ENCODE measurements at places on chromosomes 5 and 9.

GRCh38 chr5:14749579-14750101 is 85.1 kb downstream of the OTULIN start:
- DNase-seq = no peak

- no peak for DNase-seq
These were observed 75.6 kb downstream of the DMRTA1 start for GRCh38 chr9:22522206-22522740.

DNA sequence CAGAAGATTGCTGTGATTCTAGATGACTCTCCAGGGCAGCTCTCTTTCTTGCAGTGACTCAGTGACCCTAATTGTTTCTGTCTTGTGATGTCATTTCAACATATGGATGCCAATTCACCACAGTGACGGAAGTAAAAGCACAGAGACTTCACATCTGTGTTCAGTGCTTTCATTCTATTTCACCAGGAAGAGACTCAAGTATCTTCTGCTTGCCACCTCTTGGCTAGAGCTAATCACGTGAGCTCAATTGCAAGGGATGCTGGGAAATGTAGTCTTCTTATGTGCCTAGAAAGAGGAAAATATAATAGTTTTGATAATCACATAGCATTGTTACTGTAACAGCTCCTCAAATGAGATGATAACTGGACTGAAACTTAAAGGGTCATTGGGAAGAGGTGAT is 453.3 kb upstream of the KLF4 start:
- DNase-seq = no peak

- no peak for DNase-seq
These were observed 968 bp upstream of the KDM3B start for GRCh38 chr5:138351517-138351916.

DNA sequence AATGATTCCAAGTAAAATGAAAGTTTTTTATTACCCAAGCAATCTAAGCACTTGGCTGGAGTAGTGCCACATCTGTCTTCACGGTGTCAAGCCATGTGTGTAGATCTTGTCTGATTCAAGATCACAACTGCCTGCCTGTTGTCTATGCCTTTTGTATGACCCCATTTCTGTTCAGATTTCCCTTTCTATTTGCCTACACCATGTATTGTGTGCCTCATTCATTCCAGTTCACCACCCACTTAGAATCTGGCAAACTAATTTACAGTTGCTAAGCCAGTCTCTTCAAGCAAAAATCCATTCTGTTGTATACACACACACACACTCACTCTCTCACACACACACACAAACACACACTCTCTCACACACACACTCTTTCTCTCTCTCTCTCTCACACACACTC is 33.7 kb downstream of the GLDC start:
- DNase-seq = no peak

DNA sequence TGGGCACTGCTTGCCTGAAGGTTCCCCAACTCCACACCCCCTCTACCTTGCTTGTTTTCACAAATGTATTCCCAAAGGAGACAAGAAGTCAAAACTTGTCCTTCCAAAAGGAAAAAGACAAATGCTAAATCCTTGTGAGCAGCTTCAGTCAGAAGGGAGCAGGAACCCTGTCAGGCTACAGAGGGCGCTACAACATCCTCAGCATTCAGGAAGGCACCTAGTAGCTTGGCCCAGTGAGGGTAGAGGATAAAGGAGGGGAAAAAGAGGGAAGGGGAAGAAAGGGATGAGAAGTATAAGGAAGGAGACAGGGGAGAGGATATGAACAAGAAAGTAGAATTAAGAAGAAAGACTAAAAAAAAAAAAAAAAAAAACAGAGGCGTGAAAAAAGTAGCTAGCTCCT is 97.5 kb downstream of the MLLT3 start:
- no peak for DNase-seq

DNA sequence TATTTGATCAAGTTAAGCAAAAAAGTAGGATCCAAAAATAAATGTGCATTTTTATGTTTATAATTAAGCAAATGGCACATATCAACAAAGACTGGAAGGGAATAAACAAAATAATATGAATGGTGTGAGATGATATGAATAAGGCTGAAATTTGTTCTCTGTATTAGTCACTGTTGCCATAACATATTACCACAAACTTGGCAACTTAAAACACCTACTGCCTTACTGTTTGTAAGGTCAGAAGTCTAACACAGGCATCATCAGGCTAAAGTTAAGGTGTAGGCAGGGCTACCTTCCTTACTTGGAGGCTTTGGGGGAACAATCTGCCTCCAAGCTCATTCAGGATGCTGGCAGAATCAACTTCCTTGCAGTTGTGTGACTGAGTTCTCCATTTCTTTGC is 19.3 kb downstream of the PGGT1B start:
- DNase-seq = no peak

DNA sequence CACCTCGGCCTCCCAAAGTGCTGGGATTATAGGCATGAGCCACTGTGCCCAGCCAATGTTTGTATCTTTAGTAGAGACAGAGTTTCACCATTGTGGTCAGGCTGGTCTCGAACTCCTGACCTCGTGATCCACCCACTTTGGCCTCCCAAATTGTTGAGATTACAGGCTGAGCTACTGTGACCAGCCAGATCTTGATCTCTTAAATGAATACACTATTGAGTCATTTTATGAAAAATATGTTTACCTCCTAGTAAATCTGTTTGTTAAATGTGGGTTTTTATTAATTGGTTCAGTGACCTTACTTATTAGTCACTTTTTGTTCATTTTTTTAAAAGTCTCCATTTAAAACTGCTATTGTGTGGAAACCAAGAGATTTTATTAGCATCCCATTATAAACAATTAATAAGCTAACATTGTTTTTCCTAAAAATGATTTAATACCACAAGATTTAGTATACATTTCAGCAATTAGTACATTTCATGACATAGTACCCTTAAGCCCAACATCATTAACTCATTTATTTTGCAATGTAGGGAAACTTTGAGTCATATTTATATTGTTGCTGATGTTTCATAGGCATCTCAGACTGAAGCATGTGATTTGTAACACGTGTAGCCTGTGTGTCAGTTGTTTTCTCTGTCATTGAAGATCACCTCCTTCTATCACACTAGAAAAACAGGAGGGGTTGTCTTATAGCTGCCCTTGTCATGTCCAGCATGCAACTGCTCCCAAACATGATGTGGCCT is 261.2 kb downstream of the TAF11L14 start:
- DNase-seq = no peak

GRCh38 chr5:159094745-159095144 is 5.0 kb downstream of the EBF1 start:
- DNase-seq = no peak

DNA sequence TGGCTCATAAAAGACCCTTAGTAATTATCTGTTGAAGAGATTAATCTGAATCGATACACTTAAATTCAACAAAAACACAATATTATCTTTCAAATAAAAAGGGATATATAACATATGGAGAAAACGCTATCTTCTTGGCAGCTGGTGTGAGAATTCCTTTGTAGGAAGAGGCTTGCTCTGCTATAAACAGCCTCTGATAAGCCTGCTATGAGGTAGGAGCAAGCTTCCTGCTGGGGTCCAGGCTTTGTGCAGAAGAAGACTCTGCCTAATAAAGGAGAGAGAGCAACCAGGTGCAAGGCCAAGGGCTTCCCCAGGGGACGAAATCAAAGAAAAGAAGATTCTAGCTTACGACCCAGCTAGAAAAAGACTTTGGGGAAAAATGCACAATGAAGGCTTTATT is 43.3 kb upstream of the SSBP2 start:
- no peak for DNase-seq

GRCh38 chr9:106626936-106627335 is 236.0 kb upstream of the ZNF462 start:
- DNase-seq = no peak

- no peak for DNase-seq
These were observed 42.3 kb downstream of the SH3RF2 start for GRCh38 chr5:145978708-145979107.

DNA sequence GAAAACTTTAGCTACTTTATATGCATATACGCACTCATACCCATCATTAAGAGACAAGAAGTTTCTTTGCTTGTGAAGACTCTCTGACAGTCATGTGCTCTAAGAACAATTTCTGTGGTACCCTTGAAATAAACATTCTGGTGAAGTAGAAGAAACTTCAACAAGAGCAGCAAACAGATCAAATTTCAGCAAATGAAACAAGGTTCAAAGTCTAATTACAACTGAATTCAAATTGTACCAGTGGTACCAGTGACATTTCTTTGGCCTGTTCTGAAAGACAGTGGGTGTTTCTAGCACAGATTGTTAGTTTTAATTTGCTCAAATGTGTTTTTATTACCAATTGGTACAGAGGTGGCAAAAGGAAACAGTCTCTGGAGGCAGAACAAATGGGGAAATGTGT is 391.0 kb downstream of the CHSY3 start:
- DNase-seq = no peak

- no peak for DNase-seq
These were observed 121.1 kb downstream of the LHX2 start for GRCh38 chr9:124132671-124133147.

DNA sequence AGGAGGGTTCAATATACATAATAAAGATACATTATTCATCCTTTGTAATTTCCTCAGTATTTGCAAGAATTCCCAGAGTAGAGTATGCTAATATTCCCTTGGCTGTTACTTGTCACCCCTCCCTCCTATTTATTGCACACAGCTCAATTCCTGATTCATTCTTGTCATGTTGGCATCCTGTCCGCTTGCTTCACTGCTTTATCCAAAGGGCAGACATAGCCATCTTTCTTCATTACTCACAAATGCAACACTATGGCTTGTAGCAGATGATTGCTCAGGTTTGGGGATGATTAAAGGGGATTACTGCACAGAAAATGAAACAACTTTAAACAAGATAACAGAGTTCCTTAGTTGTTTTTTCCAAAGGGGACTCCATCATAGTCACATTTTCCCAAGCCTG is 1.2 kb upstream of the IL33 start:
- no peak for DNase-seq

DNA sequence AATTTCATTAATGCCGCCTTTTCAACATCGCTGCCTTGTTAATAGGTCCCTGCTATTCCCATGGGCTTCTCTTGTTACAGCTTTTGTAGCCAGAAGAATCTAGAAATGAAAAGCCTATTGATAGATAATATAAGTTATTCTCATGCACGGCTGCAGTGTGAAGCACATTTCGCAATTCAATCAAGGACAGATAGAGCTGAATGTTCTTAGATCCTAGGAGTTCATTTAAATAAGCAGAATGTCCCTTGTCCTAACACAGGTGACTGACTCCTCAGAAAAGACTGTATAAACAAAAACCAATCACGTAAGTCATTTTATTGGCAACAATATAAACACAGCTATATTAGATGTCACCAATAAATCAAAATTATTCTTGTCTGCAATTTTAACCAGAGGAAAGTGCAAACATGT is 9.4 kb downstream of the GLIS3 start:
- DNase-seq = no peak

- no peak for DNase-seq
These were observed 137.9 kb upstream of the TRIM32 start for GRCh38 chr9:116549061-116549664.

- no peak for DNase-seq
These were observed 35.7 kb downstream of the PCDHAC2 start for GRCh38 chr5:141001844-141002604.

DNA sequence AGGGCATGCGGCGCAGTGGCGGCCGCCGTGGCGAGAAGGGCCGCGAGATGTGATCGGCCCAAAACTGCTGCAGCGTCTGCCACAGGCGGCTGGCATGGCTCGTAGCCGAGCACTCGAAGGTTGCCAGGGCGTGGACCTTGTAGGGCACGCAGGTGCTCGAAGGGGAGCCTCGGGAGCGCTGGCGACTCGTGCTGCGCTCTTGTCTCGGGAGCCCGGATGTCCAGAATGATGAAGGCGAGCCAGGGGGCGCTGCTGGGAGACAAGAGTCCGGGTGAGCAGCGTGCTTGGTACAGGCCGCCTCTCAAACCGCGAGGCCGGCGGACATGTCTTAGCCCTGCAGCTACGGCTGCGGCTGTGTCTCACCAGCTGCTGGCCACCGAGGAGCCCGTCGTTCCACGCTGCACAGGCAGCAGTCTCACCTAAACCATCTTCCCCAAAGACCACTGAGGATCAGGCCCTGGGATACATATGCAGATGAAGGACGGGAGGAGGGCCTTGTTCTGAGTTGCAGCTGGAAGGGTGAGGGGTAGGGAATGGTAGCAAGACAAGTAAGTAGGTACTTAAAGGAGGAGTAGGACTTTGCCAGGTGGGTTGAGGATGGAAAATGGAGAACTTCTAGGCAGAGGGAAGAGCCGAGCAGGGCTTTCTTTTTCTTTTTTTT is 1.7 kb downstream of the CBY3 start:
- peak; percentile 60 for DNase-seq

DNA sequence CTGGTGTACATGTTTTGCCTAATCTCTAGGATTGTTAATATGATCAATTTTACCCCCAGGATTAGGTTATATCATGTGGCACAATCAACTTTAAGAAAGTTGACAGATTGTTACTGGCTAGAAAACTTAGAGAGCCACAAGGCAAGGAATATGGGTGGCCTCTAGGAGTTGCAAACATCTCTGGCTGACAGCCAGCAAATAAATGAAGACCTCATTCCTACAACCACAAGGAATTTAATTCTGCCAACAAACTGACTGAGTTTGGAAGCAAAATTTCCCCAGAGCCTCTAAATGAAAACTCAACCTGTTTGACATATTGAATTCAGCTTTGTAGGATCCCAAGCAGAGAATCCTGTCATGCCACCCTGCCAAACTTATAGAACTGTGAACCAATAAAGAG is 196.4 kb upstream of the PTGER4 start:
- DNase-seq = no peak

- no peak for DNase-seq
These were observed 26.4 kb upstream of the RXRA start for GRCh38 chr9:134299883-134300282.

DNA sequence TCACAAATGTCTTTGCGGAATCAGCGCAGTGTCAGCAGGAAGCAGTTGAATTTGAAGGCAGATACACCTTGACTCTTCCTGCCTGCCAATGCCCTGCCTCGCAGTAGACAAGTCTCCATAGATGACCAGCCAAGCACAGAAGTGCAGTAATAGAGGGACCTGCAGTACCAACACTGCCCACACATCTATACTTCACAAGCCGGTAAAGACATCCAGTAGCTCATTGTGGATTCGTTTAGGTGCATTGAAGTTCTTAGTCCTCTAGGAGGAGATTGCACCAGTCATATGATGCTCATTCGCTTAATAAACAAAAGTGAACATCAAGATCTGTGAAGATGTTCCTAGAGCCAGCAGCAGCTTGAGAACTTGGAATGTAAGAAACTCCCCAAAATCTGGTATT is 7.1 kb upstream of the IFNA2 start:
- DNase-seq = no peak

GRCh38 chr5:24642022-24642421 is 2.8 kb downstream of the CDH10 start:
- no peak for DNase-seq
